ENCODE measurements at places on chromosomes 7 and 10. TPM values are rescaled to one million over a fixed set of nuclear protein-coding genes. Genes with fewer than 3 reads are reported as not detected.

Gene TPST1
- 34.4 TPM for total RNA-seq

Gene FXYD4
- not detected for total RNA-seq

DNA sequence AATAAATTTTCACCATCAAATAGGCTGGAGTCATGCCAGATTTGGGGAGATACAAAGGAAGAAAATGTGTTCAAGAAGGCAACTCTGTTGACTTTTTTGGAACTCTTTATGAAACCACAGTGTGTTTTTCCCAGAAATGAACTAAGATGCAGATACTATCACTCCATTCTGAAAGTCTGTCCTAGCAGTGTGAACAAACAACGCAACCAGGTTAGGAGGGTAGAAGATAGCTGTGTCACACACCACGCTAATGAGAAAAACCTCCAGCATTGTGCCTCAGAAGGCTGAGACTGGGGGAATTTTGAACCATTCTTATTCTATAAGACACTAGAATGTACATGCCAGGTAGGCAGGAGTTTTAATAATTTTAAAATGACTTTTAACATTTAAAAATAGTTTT lies 15.9 kb upstream of the ATP6V0A4 start:
- no peak overlapping the region for H3K4me3 ChIP-seq
- no peak for DNase-seq
- no peaks in the 10 kb centered on the region for H3K36me3 ChIP-seq
- no peak overlapping the region for H3K27ac ChIP-seq
- H3K4me1 ChIP-seq = no peaks in the 10 kb centered on the region
- no peaks in the 10 kb centered on the region for H3K27me3 ChIP-seq

GRCh38 chr7:158458096-158458495 lies 129.5 kb downstream of the PTPRN2 start:
- H3K36me3 ChIP-seq = no peaks in the 10 kb centered on the region
- H3K27ac ChIP-seq = no peak overlapping the region
- DNase-seq = no peak

- peaks cover 24% of the 10 kb centered on the region for H3K4me1 ChIP-seq
- H3K36me3 ChIP-seq = no peaks in the 10 kb centered on the region
- no peaks in the 10 kb centered on the region for H3K27me3 ChIP-seq
- H3K4me3 ChIP-seq = peak within 1 kb of the TSS; percentile 86
- no peak for DNase-seq
Measured at GRCh38 chr7:151057506-151057988, at the start of gene CDK5. Gene CDK5 (minus strand): TSS chr7:151057897. CDS start chr7:151057848, 49 bp downstream.
